Activated naive CD4-positive, alpha-beta T cell treated with anti-CD3 and anti-CD28 coated beads, Interleukin-2, amount 10 ng/mL, durations not matched to agents 5 hours and 36 hours (primary cell): ENCODE measurements at places on chromosomes 2 and 18. TPM values are rescaled to one million over a fixed set of nuclear protein-coding genes. Genes with fewer than 3 reads are reported as not detected.

Gene POTEI
- total RNA-seq, result not detected

Gene C2orf78
- not detected for total RNA-seq

Gene GATA6
- not detected for total RNA-seq

Gene CPSF3
- total RNA-seq, result 41.7 TPM

Gene CCDC85A
- total RNA-seq, result not detected

Gene RNF125
- total RNA-seq, result 34.1 TPM

Gene ANO7
- 0.77 TPM for total RNA-seq

Gene ACVR1C
- total RNA-seq, result 2.1 TPM

Gene IL18R1
- total RNA-seq, result 38.2 TPM
